ENCODE measurements at places on chromosomes 3 and 15.

DNA sequence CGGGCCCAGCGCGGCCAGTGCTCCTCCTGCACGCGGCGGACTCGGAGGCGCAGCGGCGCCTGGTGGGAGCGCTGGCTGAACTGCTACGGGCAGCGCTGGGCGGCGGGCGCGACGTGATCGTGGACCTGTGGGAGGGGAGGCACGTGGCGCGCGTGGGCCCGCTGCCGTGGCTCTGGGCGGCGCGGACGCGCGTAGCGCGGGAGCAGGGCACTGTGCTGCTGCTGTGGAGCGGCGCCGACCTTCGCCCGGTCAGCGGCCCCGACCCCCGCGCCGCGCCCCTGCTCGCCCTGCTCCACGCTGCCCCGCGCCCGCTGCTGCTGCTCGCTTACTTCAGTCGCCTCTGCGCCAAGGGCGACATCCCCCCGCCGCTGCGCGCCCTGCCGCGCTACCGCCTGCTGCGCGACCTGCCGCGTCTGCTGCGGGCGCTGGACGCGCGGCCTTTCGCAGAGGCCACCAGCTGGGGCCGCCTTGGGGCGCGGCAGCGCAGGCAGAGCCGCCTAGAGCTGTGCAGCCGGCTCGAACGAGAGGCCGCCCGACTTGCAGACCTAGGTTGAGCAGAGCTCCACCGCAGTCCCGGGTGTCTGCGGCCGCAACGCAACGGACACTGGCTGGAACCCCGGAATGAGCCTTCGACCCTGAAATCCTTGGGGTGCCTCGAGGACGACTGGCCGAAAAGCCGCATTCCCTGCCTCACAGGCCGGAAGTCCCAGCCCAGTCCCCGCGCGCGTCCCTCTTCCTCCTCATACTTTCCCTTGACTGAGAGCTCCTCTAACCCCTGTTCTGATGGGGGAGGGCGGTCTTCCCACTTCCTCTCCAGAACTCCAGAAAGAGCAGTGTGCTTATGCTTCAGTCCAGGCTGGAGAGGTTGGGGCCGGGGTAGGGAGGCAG lies 1.4 kb upstream of the IL17RC start:
- DNase-seq, result peak; percentile 54

GRCh38 chr3:52518723-52519444 lies 14.8 kb downstream of the NT5DC2 start:
- no peak for DNase-seq

- no peak for DNase-seq
Observed at GRCh38 chr3:46904303-46905212, 27.0 kb downstream of the PTH1R start.

DNA sequence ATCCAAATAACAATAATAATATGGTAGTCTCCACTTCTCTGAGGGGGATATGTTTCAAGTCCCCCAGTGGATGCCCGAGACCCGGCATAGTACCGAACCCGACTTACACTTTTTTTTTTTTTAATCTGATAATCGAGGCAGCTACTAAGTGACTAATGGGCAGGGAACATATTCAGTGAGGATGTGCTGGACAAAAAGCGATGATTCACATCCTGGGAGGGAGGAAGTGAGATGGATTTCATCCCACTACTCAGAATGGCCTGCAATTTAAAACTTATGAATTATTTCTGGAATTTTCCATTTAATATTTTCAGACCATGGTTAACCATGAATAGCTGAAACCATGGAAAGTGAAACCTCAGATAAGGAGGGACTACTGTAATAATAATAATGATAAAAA lies 49.5 kb upstream of the SELENOK start:
- DNase-seq, result peak; percentile 25

- DNase-seq, result no peak
Observed at GRCh38 chr3:151011427-151011826, 38.9 kb upstream of the CLRN1 start.

DNA sequence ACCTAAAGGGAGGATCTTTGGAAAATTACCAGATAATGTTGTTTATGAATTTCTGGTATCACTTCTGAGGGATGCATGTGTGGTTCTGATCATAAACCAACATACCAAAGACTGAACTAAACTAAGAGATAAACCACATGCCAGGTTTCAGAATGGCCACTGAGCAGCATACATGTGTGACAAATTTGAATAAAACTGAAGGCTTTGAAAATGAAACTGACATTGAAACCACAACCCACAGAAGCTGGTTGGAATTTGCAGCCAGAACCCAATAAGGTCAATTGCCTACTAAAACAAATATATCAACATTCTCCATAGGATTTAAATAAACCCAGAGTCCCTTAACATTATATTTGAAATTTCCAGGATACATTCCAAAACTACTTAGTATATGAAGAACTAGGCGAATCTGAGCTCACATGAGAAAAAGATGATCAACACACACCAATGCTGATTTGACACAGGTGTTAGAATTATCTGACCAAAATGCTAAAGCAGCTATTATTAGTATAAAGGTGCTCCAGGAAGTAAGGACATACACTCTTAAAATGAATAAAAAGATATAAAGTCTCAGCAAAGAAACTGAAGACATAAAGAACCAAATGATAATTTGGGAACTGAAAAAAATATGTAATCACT lies 125.0 kb downstream of the ZNF280D start:
- DNase-seq, result no peak

DNA sequence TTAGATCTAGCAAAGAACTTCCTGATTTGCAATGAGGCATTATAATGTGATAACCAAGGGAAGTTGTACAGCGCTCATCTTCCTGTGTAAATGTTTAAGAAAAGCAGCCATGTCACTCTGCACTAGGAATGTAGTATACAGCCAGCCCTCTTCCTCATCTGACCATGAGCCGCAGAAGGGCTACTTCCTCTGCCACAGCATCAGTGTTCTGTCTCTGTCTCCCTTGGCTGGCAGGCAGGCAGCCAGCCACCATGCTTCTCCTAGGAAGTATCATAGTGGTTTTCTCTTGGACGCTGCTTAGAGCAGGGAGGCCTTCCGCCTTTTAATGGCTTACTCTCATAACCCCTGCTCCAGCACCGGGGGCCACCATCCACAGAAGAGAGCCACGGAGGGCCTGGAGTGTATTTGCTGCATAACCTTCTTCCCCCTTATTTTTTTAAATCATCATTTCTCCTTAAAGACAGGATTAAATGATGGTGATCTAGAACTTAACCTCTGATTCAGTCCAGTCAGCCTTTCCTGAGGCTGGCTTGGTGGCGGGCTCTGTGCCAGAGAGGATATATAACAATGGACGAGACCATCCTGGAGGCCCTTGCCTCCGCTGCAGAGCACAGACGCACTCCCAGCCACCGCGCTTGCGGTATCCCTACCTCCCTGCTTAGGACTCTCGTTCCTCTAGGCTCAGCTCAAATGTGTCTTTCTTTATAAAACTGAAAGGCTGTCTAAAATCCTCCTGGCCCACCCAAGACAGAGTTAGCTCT lies 57.3 kb upstream of the PLXNA1 start:
- no peak for DNase-seq

DNA sequence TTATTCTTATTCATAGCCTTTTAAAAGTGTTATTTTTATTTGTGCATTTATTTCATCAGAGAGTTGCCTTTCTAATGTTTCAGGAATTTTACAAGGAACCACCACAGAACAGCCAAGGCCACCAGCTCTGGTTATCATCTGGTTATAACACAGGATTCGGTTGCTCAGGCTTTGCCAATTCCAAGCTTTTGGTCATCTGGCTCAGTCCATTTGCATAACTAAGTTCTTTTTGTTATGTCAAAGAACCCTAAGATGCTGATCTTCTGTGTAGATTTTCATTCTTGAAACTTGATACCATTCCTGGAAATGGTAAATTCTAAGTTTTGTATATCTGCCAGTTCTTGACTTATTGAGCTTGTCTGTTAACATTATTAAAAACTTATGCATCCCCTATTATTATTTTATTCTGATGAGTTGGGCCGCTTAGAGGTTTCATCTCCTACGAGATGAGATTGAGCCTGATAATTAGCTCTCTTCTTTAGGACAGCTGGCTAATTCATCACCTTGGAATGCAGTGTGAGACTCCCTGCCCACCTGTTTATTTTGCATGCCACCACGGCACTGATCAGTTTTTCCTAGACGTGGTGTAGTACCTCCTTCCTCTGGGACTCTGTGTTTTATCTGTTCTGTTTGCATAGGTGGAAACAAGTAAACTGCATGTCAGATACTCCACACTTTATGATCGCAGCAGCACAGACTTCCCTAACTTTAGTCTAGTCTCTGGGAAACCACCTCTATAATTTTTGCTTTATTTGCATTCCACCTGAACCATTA lies 264.8 kb downstream of the SLCO3A1 start:
- peak; percentile 46 for DNase-seq

DNA sequence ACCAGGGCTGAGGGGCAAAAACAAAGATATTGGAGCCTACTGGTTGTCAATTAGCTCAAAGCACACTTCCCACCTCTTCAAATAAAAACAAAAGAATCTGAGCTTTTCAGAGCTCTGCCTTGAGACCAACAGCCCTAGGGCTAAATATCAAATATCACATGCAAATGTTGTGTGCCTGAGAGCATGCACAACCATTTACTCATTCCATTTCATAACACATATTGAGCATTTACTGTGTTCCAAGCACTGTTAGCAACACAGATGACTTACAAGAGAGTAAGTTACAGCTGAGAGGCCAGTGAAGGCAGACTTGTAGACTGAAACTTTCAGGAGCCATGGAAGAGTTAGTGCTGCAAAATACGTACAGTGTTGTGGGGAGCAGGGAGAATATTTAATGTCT lies 222.4 kb downstream of the CPNE4 start:
- no peak for DNase-seq

- no peak for DNase-seq
Observed at GRCh38 chr3:78634316-78634715, 1133.5 kb downstream of the ROBO1 start.

GRCh38 chr15:22978691-22979237 lies 1.4 kb downstream of the CYFIP1 start:
- DNase-seq, result no peak

DNA sequence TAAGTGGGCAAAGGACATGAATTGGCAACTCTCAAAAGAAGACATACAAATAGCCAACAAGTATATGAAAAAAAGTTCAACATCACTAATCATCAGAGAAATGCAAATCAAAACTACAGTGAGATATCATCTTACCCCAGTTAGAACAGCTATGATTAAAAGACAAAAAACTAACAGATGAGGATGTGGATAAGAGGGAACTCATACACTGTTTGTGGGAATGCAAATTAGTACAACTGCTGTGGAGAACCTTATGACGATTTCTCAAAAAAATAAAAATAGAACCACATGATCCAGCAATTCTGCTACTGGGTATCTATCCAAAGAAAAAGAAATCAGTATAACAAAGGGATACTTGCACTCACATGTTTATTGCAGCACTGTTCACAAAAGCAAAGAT lies 28.6 kb downstream of the NEK10 start:
- DNase-seq, result no peak

DNA sequence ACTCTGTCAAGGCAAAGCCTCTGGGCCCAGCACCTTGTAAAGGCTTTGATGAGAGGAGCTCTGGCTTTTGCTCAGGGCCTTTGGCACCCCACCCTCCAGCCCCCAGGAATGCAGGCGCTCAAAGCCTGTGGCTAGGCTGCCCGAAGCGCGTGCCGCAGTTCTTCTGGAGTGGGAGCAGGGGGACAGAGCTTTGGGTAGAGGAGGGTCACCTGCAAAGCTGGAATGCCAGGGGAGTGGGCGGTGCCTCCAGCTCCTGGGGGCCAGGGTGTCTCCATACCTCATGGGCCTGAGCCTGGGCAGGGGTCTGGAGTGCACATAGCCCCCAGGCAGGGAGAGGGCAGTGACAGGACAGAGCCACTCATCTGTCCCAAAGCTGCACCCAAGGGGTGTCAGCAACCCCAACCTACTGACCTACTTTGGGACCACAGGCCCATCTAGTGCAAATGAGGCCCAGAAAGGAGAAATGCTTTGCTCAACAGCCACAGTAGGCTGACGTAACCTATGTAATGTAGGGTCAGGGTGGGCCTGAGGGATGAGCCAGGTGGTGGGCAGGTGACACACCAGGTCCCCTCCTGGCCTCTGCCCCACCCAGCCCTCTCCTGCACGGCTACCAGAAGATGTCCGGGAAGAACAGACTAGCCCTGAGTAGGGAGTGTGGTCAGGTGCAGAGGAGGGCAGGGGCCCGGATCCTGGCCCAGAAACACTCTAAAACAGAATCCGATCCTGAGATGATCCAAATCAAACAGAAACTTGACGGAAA lies 2.2 kb upstream of the CALML4 start:
- DNase-seq, result no peak

GRCh38 chr15:76310475-76311099 lies 682 bp downstream of the ETFA start:
- peak; percentile 29 for DNase-seq

GRCh38 chr3:129927072-129927471 lies 33.6 kb upstream of the TMCC1 start:
- DNase-seq, result no peak

GRCh38 chr3:128273109-128273840 lies 120.0 kb downstream of the EEFSEC start:
- DNase-seq, result no peak

DNA sequence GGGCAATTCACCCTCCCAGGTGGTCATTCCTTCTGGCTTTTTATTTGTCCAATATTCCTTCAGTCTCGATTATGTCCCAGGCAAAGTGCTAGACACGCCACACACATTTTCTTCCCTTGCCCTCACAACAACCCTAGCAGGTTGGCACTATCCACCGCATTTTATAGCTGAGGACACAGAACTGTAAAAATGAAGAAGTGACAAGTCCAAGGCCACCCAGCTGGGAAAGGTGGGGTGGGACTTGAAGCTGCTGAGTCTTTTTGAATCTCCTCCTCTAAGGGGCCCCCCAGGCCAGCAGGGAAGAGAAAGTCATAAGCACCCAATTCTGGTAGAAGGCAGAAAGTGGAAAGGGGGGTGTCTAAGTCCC lies 60.6 kb downstream of the CEMIP start:
- DNase-seq, result no peak

DNA sequence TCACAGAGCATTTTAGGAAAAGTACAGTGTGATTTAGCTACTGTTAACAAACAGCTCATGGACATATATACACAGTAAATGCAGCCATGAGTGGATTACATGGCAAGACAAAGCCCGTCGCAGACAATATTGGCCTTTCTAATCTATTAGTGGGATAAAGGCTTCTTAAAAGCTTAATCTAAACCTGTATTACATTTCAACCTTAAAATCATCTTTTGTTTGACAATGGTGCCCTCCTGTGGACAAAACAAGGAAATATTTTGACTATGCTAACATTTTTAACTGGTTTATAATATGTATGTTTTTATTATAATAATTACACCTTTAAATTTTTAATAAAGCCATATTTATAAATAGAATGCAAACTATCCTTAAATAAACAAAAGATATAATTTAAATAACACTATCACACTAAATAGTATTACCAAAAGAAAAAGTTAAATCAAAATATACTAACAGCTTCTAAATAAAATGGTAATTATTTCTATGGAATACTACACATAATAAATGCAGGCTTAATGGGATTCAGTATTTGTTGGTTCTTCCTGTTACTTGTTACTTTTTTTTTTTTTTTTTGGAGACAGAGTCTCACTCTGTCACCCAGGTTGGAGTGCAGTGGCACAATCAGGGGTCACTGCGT lies 38.6 kb downstream of the TAFA4 start:
- peak; percentile 17 for DNase-seq

GRCh38 chr15:77499087-77499760 lies 78.5 kb downstream of the HMG20A start:
- DNase-seq, result no peak
